Activated CD4-positive, alpha-beta T cell treated with anti-CD3 and anti-CD28 coated beads for 36 hours (primary cell): ENCODE measurements at places on chromosomes 11 and 22.

GRCh38 chr22:39777716-39778454 is 115.7 kb downstream of the ENTHD1 start:
- no peak for DNase-seq

DNA sequence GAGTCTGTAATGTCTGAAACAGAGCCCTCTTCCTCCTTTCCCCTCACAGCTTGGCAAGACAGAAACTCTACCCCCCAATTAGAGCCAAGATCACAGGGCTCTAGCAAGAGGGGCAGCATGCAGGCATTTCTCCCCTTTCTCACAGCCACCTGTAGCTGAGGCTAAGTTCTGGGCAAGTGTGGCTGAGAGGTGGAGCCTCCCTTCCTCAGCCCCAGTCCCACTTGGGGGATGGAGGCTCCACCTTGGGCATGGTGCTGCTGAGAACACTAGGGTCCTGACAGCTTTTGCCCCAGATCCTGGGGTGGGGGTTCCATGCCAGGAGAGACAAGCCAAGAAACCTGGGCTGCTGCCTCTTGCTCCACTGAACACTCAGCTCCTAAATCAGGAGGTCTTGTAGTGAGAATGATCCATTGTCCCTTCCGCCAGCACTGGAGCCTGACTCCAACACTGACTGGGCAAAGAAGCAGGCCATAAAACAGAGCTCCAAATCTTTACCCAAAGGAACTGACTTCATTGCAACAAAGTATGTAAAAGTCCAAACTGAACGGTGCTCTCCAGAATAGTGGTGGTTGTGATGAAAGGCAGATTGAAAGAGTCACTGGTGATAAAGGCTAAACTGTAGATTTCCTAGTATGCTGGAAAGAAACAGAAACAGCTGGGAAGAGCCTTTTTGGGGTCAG is 25.6 kb downstream of the NARS2 start:
- DNase-seq, result no peak

DNA sequence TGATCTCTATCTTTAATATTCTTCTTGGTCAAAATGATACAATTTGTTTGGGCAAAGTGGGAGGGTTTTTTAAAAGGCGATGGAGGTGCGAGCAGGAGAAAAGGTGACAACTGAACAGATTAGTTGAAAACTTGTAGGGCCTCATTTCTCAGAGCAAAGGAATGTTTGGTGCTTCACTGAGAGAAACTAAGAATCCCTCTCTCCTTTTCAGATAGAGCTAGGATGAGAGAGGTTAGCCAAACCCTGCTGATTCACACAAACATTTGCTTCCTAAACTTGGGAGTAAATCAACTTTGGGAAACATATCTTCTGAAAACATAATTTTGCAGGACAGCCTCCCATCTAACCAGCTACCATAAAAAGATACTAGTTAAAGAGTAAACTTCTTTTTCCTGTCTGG is 57.0 kb downstream of the PHF21A start:
- no peak for DNase-seq

DNA sequence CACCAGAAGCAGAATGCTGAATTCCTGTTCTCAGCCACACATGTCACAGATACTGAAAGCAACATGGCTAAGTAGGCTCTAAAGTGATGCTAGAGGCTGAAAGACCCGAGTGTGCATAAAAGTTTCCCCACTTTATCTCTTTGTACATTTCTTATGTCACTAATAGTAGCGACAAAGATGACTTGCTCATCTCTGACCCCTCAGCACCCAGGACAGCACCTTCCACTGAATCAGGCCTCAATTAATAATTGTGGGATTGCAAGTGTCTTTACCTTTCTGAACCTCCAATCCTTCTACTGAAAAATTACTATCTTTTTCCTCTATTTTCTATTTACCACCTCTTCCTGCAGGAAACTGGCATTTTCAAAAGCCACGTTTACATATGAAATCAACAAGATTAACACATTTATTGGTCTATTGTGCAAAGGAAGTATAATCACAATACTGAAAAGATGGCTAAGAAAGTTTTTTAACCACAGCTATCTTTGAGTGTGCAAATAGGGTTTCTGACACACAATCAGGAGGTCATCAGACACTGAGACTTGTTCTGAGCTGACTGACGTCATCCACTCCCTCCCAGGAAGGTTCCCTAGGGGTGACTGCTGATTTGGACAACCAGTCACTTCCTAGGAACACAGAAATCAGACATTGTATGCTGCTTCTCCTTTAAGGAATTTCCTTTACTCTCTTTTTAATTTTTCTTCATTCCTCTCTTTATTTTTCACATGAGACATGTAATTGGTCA is 213.9 kb upstream of the ISX start:
- DNase-seq, result no peak

- DNase-seq, result no peak
Measured at GRCh38 chr11:8685306-8685705, 2.7 kb downstream of the RPL27A start.
